ENCODE measurements at places on chromosomes 4 and X. TPM values are rescaled to one million over a fixed set of nuclear protein-coding genes. Genes with fewer than 3 reads are reported as not detected.

Gene BMPR1B
- 13.0 TPM for total RNA-seq

Gene PPP4R3C
- not detected for total RNA-seq

Gene TKTL2
- 0.33 TPM for total RNA-seq

Gene MAP3K15
- total RNA-seq, result 0.49 TPM

Gene NKX3-2
- 0.49 TPM for total RNA-seq

Gene ADH1A
- not detected for total RNA-seq

Gene PLAC8
- 3.0 TPM for total RNA-seq

Gene ANKRD17
- 111 TPM for total RNA-seq

Gene PHOX2B
- 0.55 TPM for total RNA-seq

Gene TMEM271
- 1.3 TPM for total RNA-seq

Gene MAGEC1
- total RNA-seq, result not detected

Gene SLC25A31
- total RNA-seq, result not detected

Gene NLGN3
- total RNA-seq, result 20.5 TPM

Gene NPNT
- 55.7 TPM for total RNA-seq

Gene FAM133A
- 1.4 TPM for total RNA-seq

Gene MBNL3
- total RNA-seq, result 14.3 TPM

Gene FOXR2
- total RNA-seq, result not detected

Gene SUPT20HL2
- not detected for total RNA-seq

Gene PDLIM5
- total RNA-seq, result 170 TPM
